Stimulated activated CD4-positive, alpha-beta T cell treated with anti-CD3 and anti-CD28 coated beads, Interleukin-15, amount 100 ng/mL, for 24 hours (primary cell): ENCODE measurements at places on chromosomes 16 and 17.
A peak's percentile ranks its signal among the peaks of the same experiment; 100 is the strongest.

DNA sequence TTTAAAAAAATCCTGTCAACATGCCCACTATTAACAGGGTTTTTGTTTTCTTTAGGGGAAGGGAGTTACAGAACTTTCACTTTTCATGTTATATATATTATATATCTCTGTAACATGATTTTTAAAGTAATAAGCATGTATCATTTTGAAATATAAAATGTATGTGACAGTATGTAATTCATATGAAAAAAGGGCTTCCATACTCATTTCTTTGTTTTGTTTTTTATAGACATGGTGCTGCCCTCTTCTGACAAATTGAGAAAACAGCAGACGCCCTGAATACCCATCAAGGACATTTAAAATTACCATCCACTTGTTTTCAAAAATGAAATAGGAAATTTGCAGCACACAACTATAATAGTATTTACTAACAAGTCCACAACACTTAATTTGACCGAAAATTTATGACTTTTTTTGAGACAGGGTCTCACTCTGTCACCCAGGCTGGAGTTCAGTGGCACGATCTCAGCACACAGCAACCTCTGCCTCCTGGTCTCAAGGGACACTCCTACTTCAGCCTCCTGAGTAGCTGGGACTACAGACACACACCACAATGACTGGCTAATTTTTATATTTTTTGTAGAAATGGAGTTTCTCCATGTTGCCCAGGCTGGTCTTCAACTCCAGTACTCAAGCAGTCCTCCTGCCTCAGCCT lies 30.4 kb downstream of the CFDP1 start:
- no peak for DNase-seq

DNA sequence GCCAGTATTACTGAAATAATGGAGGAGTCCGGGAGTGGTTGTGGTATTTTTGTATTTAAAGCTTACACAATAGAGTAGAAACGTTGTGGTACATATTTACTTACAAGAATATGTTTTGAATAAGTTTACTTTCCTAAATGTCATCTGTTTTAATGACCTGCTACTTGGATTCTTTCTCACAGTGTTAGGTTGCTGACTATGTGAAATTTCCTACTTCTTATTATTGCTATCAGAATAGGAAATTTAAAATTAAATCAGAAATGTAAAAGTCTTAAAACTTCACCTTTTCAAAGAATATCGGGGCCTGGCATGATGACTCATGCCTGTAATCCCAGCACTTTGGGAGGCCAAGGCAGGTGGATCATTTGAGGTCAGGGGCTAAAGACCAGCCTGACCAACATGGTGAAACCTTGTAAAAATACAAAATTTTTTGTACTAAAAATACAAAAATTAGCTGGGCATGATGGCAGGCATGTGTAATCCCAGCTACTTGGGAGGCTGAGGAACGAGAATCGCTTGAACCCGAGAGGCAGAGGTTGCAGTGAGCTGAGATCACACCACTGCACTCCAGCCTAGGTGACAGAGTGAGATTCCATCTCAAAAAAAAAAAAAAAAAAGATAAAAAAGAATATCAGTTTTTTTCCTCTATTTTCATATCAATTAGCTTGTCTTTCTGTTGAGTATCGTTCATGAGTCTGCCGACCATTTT lies 77.8 kb downstream of the VMP1 start:
- DNase-seq = peak; percentile 43

DNA sequence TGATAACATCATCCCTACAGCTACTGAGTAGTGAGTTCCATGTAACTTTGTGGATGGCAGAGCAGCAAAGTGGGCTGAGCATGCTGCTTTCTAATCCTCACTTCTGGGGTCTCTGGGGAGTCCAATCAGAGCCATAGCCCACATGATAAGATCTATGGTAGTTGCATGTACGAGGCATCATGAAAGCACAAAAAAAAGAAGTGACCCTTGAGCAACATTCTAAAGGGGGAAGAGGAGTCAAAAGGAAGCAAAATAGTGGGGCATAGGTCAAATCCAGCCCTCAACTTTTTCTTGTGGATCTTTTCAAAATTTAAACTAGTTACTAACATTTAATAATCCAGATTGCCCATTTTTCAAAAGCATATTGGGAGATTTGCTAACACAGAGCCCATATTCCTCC lies 208.5 kb upstream of the TOX3 start:
- no peak for DNase-seq

DNA sequence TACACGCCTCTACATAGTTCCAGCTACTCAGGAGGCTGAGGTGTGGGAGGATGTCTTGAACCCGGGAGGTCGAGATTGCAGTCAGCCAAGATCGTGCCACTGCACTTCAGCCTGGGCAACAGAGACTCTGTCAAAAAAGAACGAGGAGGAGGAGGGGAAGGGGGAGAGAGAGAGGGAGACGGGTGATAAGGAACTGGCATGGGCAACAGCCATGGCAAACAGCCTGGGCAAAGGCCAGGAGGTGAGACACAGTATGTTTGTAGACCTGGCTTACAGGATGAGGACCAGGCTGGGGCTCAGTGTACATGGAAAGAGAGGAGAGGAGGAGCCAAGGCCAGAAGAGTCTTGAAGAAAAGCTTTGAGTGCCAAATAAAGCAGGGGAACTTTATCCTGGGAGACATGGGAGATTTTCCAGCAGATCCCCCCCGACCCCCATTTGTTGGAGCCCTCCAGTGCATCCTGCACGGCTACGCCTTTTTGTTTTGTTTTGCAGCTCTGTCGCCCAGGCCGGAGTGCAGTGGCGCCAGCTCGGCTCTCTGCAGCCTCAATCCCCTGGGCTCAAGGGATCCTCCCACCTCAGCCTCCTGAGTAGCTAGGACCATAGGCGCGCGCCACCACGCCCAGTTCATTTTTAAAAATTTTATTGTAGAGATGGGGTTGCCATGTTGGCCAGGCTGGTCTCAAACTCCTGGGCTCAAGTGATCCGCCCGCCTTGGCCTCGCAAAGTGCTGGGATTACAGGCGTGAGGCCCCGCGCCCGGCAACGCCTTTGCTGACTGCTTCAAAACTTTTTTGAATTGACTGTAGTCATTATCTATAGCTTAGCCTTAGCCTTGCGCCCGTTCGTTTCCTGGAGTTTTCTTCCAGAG lies 1.3 kb upstream of the ALKBH5 start:
- peak; percentile 16 for DNase-seq

DNA sequence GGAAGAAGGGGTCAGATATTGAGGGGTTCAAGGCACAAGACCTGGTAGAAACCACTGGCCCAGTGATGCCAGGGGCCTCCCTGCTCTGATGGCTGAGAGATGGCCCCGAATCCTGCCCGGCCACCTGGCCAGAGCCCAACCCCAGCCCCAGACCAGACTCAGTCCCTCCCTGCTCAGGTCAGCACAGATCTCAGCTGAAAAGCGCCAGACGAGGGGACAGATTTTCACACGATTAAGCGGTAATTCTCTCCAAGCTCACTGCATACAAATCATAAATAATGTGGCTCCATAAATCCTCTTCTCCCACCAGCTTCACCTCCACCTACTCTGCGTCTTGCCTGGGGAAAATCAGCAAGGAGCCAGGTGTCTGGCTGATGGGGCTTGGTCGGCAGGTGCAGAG lies 57.1 kb downstream of the ENGASE start:
- DNase-seq = no peak

- DNase-seq = no peak
Measured at GRCh38 chr17:76208120-76208519, 32.2 kb downstream of the RNF157 start.

- no peak for DNase-seq
Measured at GRCh38 chr17:75998327-75998795, 2.3 kb upstream of the CDK3 start.

DNA sequence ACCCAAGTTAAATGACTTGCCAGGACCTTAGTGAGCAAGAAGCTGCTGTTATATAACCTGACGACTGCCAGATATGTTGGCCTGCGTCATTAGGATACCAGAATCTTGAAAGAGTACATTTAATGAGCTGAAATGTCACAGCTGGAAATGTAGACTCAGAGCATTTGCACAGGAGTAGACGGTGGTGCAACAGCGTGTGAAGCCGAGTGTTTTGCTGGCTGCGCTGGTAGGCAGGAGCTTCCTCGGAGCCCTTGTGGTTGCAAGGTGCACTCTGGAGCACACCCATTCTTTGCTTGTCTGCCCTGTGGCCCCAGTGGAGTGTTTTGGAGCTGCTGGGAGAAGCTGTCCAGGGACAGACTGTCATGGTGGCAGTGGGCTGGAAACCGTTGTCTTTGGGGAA lies 79.3 kb downstream of the BANP start:
- no peak for DNase-seq

- no peak for DNase-seq
Measured at GRCh38 chr17:3655766-3656165, 12.6 kb downstream of the TAX1BP3 start.

DNA sequence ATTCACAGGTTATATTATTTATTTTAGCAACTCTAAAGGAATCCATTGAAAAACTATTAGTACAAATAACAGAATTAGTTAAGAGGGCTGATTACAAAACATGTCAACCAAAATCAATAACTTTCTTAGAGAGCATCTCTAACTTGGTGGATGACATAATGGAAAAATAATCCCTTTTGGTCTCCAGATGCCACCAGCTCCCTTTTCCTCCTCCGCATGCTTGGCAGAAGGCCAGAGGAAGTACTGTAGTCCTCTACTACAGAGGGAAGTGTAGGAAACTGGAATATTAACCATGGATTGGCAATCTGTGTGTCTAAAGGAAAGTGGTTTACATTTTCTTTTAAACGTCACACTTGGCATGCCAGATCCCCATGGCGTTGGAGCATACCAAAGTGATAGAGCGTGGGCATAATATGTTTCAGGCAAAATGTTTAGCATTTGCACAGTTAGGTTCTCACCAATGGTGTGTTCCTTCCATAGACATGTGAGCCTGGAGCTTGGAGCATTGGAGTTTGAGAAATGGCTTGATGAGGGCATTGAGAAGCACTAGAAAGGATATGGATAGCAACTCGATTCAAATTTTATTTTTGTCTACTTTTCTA lies 106.3 kb downstream of the PRKCB start:
- no peak for DNase-seq

DNA sequence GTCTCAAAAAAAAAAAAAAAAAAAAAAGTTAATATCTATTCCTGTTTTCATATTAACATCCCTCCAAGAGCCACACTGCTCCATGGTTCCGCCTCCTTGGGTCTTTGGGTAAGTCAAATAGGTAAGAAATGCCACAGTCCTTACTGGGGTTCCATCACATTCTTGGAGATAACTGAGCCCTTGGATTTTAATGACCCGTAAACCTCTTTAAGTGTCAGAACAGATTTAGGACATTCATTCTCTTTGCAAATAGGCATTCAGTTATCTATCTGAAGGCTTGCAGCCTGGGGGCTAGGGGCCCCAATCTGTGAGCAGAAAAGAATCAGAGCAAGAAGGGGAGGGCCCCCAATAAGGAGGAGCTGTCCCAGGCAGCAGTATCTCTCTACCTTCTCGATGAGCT lies 28.0 kb downstream of the MYH13 start:
- no peak for DNase-seq

DNA sequence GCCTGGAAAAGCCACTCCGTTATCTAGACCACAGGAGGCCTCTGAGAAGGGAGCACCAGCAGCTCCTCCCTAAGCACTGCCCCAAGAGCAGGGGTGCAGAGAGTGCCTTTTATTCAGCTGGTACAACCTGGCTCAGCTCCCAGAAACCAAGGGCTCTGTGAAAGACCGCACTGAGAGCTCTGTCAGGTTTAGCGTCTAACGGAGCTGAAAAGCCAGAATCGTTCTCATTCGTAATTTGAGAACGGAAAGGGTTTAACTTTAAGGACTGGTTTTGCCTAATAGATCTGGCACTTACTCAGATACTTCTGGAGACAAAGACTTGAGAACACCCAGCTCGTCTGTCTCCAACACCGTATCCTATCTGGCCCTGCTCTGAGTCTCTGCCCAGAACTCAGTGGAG lies 13.5 kb downstream of the MPG start:
- DNase-seq = no peak

DNA sequence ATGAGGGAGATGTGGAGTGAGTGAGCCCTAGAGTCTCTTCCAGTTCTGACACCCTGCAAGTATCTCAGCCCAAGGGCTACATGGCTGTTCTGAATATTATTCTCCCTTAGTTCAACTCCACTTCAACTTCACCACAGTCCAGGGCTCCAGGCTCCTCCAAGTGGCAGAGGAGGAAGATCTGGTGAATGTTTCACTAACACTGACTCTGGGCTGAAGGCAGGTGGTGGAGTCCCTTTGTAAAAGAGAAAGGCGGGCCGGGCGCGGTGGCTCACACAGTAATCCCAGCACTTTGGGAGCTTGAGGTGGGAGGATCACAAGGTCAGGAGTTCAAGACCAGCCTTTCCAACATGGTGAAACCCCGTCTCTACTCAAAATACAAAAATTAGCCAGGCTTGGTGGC lies 13.6 kb downstream of the CCDC92B start:
- no peak for DNase-seq

GRCh38 chr17:28369684-28370034 lies 448 bp downstream of the VTN start:
- no peak for DNase-seq

DNA sequence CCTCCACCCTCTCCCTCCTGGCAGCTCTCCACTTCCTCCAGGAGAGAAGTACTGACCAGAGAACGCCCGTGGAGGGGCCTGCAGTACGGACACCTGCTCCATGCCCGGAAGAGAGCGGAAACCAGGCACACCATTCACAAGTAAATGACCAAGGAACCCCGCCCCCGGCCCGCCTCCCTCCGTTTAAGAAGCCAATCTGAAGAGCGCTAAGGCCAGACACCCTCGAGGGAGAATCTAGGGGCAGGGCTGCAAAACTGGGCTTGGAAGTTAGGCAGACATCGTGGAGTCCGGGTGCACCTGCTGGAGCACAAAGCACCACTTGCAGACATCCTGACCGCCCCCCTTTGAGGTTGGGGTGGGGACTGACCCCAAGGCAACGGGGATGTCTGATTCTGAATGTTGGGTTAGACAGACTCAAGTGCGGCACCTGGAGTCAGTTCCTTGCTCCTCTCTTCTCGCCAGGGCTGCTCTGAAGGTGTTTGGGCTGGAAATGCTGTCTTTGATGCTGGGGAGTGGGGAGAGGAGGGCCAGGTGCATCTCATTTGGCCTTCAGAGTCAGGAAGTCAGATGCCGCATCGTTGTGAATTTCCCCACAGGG lies 964 bp upstream of the FAAP100 start:
- peak; percentile 89 for DNase-seq

DNA sequence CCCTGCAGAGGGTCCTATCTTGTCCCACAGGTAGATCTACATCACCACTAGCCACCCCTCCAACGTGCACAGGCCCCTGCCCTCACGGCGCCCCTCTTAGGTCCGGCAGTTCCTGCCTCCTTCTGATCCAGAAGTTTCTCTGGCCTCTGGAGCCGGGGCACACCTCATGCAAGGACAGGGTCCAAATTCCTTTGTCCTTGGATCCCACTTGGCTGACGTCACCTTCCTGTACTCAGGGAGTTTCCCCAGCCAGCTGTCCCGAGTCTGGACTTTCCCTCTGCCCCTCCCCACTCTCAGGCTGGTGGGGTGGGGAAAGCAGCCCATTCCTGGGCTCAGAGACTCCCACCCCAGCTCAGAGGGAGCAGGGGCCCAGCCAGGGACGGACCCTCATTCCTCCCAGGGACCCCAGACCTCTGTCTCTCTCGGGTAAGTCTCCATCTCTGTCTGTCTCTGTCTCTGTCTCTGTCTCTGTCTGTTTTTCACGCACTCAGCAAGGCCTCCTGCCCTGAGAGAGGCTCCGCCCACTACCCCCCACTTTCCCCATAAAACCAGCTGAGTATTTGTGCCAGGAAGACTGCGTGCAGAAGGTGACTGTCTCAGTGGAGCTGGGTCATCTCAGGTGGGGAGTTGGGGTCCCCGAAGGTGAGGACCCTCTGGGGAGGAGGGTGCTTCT lies at the start of gene IL32:
TSS of gene IL32 (plus strand) at position 572 of the 673 bp plus-strand sequence. CDS start 172 bp downstream, outside the sequence.
- DNase-seq = peak; percentile 86

- DNase-seq = no peak
Measured at GRCh38 chr16:62477796-62478195, 441.6 kb upstream of the CDH8 start.

GRCh38 chr17:57648720-57649119 lies 96.4 kb downstream of the CCDC182 start:
- DNase-seq = no peak
